ENCODE measurements at places on chromosomes 2 and 18. TPM values are rescaled to one million over a fixed set of nuclear protein-coding genes. Genes with fewer than 3 reads are reported as not detected.
A peak's percentile ranks its signal among the peaks of the same experiment; 100 is the strongest.

- no peak for DNase-seq
Measured at GRCh38 chr2:60780721-60781120, 24.7 kb downstream of the PAPOLG start.

DNA sequence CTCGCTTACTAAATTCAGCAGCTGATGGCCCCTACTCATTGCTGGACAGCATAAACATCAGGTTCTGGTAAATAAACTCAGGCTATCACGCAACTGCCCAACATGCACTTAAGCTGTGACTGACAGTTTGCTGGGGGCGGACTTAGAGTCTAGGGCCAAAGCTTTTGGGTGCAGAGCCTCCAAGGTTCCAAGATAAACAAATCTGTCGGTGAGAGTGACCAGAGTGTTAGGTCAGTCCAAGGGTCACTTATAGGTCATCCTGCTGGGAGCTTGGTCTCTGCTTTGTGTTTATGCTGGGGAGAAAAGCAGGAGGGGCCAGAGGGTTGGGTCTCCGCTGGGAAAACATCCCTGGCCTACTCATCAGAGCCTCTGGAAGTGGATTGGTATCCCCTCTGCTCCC is 188.6 kb upstream of the GATA6 start:
- no peak for DNase-seq

GRCh38 chr2:94966689-94967088 is 58.8 kb upstream of the MAL start:
- no peak for DNase-seq

- no peak for DNase-seq
Measured at GRCh38 chr2:11955314-11955713, 208.9 kb downstream of the LPIN1 start.

GRCh38 chr2:239700686-239701345 is 300.0 kb upstream of the HDAC4 start:
- no peak for DNase-seq

GRCh38 chr2:190841707-190842505 is 38.7 kb upstream of the GLS start:
- DNase-seq = no peak

- DNase-seq = no peak
Measured at GRCh38 chr2:171972329-171972982, 27.3 kb upstream of the METAP1D start.

DNA sequence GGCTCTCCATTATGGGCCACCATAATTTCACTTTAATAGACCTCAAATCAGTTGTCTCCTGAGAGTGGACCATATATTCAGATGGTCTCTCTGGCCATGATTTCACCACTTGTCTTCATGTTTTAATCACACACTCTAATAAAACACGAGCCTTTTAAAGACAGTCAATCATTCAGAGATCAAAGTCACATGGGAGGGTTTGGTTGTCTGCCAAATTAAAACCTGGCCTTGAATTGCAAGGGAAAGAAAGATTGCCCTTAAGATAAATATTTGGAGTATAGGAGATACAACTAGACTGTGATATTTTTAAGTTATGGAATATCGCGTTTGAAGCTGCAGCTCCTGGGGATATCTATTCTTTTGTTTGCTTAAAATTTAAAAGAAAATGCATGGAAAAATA is 377.8 kb upstream of the DDX18 start:
- DNase-seq = peak; percentile 34

- no peak for DNase-seq
Measured at GRCh38 chr18:2956056-2956455, 56.9 kb downstream of the LPIN2 start.

DNA sequence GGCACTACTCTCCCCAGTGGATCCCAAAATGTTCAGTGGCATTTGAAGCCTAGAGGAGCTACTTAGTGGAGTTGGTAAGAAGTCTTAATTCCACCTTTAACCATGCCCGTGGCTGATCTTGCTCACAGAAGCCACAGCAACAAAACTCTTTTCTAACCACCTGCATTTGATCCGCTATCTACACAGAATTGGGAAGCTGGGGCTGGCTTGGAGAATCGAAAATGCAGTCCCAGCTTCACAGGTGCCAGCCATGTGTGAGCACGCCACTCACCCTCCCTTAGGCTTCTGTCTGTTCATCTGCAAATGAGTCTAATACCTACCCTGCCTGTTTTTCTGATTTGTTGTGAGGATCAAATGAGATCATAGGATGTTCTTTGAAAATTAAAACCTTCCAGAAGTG is 182.6 kb downstream of the BCL11A start:
- no peak for DNase-seq

DNA sequence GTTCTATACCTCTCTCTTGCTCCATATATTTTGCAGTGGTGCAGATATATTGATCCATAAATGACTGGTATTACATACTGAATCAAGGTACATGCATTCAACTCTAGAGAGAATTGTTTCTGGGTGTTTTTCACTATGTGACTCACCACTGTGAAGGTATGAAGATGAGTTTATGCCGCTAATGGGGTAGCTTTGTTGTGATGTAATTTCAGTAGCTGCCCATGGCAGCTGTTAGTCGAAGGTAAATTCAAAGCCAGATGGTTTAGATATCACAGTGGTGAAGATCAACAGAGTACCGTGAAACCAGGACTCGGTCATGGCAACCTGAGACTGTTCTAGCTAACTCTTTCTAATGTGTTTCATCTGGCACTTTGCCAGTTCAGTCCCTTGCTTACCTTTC is 50.4 kb downstream of the PKP4 start:
- DNase-seq = no peak

DNA sequence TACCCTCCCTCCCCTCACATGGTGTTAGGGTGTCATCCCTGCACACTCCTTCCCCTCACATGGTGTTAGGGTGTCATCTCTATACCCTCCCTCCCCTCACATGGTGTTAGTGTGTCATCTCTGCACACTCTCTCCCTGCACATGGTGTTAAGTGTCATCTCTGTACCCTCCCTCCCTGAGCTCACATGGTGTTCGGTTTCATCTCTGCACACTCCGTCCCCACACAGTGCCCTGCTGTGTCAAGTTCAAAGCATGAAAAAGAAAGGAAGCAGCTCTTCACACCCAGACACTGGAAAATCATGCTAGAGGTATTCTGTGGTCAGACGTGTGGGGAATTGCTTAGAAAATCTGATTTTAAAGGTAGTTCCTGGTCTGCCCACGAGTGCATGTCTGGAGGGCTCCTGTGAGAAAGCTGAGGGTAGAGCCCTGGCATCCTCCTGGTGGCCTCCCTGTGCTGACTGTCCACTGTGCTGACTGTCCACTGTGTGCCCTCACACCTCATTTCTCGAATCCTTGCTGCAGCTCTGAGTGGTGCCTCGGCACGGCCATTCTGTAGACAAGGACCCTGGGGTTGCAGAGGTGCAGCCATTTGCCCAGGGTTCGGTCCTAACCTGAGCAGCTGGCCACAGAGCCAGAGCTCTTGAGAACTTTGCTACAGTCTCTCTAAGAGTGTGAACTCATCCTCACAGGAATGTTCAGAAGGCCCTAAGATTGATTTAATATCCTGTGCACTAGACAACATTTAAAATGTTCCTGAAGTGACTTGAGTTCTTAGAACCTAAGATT is 69.1 kb upstream of the NFATC1 start:
- no peak for DNase-seq

DNA sequence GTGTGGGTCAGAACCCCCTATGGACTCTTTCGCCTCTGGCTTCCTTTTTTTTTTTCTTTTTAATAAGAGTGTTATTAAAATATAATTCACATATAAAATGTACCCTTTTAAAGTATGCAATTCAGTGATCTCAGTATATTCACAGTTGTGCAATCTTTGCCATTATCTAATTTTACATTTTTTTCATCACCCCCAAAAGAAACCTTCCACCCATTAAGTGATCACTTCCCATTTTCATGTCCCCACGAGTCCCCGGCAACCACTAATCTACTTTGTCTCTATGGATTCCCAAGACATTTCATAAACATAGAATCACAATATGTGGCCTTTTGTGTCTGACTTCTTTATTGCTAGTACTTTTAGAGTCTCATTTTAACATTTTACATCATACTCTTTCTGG is 38.7 kb upstream of the ANXA4 start:
- no peak for DNase-seq

GRCh38 chr2:61090386-61090921 is 24.8 kb downstream of the SANBR start:
- DNase-seq = no peak

DNA sequence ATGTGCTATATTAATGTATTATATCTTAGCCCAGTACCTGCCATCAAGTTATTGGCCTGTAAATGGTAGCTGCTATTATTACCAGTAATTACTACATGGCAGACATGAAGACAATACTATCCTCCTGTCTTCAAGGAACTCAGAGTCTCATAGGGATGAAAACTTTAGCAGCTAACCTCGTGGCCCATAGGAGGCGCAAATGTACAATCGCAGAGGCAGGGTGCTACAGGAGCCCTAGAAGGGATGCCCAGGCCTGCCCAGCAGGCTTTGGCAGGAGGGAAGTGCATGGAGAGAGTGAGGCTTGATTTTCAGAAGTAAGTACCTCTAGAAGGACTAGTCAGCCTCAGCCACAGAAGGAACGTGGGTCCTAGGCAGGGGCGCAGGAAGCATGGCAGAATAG is 44.7 kb upstream of the KIDINS220 start:
- no peak for DNase-seq

DNA sequence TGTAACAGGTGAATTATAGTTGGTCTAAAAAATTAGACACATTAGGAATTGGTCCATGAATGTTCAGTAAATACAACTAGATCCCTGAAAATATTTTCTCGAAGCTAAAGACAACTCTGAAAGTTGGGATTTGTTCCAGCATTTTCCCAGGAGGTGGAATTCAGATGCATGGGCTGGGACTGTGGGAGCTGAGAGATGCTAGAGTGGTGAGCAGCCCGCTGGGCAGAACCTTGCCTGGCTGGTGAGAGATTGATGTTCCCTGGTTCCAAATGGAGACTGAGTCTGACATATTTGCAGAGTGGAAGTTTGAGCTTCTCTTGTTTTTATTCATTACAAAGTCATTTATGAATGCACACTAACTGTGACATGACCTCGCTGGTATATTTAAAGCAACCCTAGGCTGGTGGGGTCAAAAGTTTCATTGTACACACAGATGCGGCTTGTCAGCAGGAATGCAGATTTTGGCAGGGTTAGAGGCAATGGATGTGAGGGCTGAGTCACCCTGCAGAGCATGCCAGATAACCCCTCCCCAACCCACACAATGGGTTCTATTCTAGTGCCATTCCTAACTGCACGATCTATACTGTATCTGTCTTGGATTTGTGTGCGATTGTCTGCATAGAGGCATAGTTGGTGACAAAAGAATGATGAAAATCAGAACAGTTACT is 23.5 kb upstream of the TMEM178A start:
- DNase-seq = peak; percentile 22

- DNase-seq = no peak
Measured at GRCh38 chr2:240449764-240450531, 14.5 kb downstream of the GPC1 start.

- no peak for DNase-seq
Measured at GRCh38 chr18:59271606-59272220, 1.5 kb downstream of the RAX start.

- no peak for DNase-seq
Measured at GRCh38 chr18:42137693-42138375, 182.8 kb downstream of the PIK3C3 start.

DNA sequence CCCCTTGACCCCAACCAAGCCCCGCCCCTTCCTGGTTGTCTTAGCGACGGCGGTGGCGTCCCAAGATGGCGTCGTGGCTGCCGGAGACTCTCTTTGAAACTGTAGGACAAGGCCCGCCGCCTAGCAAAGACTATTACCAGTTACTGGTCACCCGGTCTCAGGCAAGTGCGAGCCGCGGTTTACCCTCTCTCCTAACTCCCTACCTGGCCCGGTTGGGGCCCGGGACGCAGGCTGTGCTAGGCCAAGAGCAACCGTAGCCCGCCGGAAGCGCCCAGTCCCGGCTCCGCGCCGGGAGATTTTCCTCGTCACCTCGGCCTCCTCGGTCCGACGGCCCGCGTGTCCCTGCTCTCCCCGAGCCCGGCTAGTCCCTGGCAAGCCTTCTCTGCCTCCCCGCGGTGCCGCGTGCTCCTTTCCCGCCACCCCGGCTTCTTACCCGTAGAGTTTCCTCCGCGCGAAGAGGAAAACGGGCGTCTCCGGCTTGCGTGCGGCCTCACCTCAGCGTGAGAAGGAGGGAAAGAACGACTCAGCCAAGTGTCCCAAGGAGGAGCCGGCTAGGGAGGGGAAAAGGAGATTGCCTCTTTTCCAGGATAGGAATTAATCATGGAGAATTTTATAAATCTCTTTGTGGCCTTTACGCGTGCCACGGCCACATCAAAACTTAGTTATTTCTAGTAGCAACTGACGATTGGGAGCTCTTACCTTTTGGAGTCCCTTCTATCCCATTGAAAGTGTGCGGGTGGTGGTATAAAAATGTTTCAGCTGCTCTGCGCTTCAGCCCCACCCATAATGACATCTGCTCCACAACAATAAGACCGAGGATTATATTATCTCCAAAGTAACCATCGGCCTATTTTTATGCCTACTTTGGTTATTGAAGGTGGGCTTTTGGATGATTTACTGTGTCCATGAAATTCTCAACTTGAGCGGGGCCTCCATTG is at the start of gene FBXO36:
TSS of gene FBXO36 (plus strand) at position 55 of the 938 bp plus-strand sequence. CDS start at position 66, 11 bp downstream.
- no peak for DNase-seq

GRCh38 chr2:74507926-74508520 is 528 bp upstream of the PCGF1 start:
- no peak for DNase-seq

- DNase-seq = no peak
Measured at GRCh38 chr2:135490376-135490775, 40.6 kb downstream of the ZRANB3 start.

GRCh38 chr2:96734880-96735583 is 4.8 kb downstream of the LMAN2L start:
- DNase-seq = no peak

- no peak for DNase-seq
Measured at GRCh38 chr2:242054881-242055801, 185.6 kb downstream of the RTP5 start.

The AMER3 gene
- 0.03 TPM for total RNA-seq

The CFC1 gene
- not detected for total RNA-seq

The RAB17 gene
- 64.8 TPM for total RNA-seq

The LRATD1 gene
- 33.4 TPM for total RNA-seq

The CRIM1 gene
- total RNA-seq = 153 TPM

The FLACC1 gene
- total RNA-seq = 3.4 TPM

The DCDC2C gene
- total RNA-seq = 0.14 TPM

The CCDC68 gene
- total RNA-seq = 9.8 TPM

The TLX2 gene
- total RNA-seq = 0.12 TPM

The GKN2 gene
- total RNA-seq = not detected

The CCDC121 gene
- 4.7 TPM for total RNA-seq

The BCL11A gene
- total RNA-seq = 21.3 TPM

The RALB gene
- total RNA-seq = 48.1 TPM

The PCARE gene
- total RNA-seq = not detected
